ENCODE measurements at places on chromosomes 2 and 18.

DNA sequence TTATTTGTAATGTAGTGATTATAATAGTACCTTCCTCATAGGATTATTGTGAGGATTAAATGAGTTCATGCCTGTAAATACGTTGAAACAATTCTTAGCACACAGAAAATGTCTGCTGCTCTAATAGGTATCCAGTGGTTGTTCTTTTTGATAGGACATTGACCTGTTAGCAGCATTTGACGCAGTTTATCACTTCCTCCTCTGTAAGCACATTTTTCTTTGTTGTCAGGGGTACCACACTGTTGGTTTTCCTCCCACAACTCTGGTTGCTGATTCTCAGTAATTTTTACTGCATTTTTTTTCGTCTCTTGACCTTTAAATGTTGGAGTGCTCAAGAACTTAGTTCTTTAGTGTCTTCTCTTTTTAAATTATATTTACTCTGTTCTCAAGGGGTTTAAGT lies 15.4 kb downstream of the PPM1B start:
- no peak for DNase-seq

GRCh38 chr2:139495851-139496250 lies 715.7 kb upstream of the NXPH2 start:
- no peak for DNase-seq

- no peak for DNase-seq
Observed at GRCh38 chr2:183881978-183882377, 716.4 kb upstream of the ZNF804A start.

- no peak for DNase-seq
Observed at GRCh38 chr2:102703748-102704147, 58.1 kb upstream of the TMEM182 start.

DNA sequence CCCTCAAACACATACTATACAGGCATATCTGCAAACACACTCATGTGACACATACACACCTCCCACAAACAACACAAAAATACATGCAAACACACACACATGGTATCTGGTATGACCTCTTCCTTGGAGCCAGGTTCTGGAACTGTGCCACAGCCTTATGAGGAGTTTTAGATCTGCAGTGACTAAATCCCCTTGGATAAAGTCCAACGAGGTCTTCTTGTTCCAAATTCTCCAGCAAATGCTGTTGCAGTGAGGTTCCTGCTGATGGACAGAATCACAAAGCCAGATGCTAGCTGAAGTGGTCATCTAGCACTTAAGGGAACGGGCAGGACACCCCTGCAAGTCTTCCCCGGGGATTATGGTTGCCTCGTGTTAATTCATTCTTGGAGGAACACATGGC lies 54.5 kb upstream of the DAPL1 start:
- no peak for DNase-seq

- DNase-seq = no peak
Observed at GRCh38 chr2:205654878-205655605, 27.3 kb upstream of the NRP2 start.

- no peak for DNase-seq
Observed at GRCh38 chr18:74682991-74683297, 85.3 kb downstream of the ZNF407 start.
